ENCODE measurements at places on chromosomes 11 and 22.

GRCh38 chr11:8335683-8336082 is 72.0 kb upstream of the LMO1 start:
- no peak for DNase-seq

DNA sequence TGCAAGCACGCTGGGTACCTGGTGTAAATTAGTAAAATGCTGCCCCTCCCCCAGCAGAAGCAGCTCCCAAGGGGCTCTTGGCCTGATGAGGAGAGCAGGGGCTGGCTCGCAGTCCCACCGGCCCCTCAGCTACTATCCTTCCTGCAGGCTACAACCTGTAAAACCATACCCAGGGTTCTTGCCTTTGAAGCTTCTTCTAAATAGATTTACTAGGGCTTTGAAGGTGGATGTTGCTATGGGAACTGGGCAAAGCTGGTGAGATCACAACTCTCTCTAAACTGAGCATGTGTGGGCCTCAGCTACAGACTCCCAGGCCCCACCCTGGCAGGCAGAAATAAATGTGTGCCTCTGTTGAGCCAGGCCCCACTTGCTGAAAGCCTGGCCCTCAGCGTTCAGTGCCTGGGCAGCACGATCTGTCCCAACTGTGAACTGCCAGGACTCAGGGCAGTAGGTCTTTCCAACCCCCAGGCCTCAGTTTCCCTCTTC is 18.5 kb downstream of the CD5 start:
- DNase-seq = no peak

GRCh38 chr11:44286911-44287310 is 23.0 kb downstream of the ALX4 start:
- no peak for DNase-seq

DNA sequence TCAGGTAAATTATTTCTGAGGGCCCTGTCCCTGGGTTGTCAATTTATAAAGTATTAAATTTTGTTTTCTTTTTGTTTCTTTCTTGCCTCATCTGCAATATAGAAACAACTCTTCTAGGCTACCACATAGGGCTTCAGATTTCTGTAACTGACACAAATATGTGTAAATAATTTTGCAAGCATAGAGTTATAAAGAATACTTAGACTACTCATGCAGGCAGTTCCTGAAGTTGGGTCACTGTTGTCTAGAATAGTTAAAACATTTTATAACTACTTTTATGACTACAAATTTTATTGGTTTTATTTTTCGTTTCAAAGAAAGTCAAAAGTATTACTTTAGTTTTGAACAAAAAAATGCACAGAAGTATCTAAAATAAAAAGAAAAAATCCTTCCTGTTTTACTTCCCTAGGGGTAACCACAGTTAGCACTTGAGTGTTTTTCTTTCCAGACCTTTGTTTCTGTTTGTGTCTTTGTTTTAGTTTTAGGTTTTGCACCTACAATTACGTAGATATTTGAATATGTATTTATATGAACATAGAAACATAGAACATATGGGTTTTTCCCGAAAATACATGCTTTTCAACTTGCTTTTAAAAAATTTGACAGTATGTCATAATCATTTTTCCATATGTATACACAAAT is 12.4 kb upstream of the TMEM123 start:
- DNase-seq = no peak

DNA sequence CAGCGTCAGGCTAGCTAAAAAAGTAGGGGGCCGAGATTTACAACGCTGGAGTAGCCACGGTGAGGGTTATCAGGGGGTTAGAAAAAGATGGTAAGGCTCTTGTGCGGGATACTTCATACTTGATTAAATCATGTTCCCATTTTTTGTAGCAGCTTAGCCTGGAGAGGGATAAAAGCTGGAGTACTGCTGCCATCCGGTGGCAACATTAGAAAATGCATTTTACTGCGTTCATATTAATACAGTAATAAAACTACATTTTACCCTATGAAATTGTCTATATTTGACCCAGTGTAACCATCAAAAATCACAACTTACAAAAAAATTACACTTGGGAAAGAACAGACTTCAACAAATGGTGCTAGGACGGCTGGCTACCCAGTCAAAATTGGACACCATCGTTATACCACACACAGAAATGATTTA is 17.3 kb downstream of the RPUSD4 start:
- DNase-seq = no peak

DNA sequence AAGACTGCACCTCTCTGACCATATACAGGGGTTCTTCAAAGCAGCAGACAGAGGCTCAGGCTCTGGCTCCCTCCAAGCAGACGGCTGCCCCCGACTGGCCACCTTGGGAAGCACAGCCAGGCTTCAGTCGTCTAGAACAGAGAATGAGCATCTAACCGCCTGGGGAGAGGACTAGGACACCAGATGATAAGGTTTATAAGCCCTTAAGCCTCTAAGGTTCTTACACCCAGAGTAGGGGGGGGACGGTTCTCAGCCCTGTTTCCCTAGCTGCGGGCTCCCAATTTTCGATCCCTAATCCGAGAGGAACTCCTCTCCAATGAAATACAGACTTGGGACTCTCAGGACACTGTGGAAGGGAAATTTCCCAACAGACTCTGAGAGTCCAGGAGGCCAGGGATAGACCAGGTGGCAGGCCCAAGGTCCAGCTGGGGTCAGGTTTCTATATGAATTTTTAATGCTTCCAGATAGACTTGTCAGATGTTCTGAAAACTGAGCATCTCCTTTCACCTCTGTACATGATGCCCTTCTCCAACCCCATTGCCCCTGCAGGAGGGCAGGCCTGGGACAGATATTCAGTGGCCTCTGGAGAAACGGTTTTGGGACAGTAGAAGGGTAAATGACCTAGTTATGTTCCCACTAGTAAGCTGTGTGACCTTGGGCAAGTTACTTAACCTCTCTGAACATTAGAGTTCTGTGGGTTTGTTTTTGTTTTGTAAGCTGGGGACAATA is 20.2 kb downstream of the RTN4RL2 start:
- DNase-seq = no peak

- no peak for DNase-seq
These were observed 2.8 kb upstream of the OR51M1 start for GRCh38 chr11:5380740-5381342.

DNA sequence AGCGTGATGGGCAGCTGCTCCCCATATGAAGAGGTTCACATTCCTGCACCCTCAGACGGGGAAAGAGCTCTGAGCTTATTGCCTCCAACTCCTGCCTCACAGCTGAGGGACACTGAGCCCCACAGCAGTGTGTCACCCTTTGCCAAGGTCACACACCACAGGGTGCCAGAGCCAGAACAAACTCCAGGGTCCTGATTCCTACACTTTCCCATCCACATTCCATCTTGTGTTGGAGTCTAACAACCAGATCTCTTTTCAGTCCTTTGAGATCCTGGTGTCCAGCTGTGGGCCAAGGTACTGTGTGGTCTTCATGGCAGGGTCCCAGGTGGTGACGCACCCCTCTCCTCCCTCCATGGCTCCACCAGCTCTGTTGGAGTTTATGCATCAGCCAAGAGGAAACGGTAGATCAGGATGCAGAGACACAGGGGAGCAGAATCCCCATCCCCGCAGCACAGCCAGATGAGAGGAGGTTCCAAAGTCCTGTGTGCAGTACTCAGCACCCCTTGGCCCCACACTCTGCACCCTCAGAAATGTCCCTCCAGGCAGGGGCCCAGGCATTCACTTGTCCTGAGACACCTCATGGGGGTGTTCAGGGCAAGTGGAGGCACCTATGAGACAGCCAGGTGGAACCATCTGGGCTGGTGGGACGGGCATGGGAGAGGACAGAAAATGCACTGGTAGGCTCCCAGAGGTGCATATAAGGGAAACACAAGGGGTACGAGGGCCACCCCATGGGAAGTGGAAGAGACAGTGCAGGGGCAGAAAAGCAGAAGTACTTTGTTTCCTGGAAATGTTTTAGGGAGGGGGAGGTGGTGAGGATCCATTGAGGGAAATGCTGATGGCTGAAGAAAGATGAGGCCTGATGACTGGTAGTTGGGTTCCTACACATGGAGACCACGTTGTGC is 32.6 kb upstream of the GNAZ start:
- no peak for DNase-seq

GRCh38 chr22:48961705-48962104 is 866.0 kb downstream of the BRD1 start:
- no peak for DNase-seq

GRCh38 chr11:133732109-133732674 is 113.1 kb downstream of the SPATA19 start:
- DNase-seq = no peak

- DNase-seq = no peak
These were observed 8.1 kb upstream of the RNF185 start for GRCh38 chr22:31151872-31152271.

GRCh38 chr11:69352715-69353319 is 58.9 kb downstream of the MYEOV start:
- no peak for DNase-seq

GRCh38 chr11:66207816-66208215 is 60.6 kb upstream of the RAB1B start:
- DNase-seq = no peak

DNA sequence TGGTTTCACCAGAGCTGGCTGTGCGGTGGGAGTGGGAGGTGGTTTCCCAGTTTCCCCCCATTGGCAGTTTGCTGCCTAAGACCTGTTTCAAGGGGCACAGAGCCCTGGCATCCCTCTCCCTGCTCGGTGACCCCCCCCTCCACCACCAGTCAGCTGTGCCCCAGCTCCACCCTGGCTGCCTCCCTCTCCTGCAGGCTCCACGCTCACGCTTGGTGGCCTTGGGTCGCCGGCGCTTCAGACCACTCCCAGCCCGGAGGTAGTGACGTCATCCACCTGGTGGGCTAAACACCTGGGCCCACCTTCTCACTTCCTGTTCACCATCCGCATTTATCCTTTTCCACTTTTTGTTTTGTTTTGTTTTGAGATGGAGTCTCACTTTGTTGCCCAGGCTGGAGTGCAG is 7.8 kb downstream of the GAL start:
- no peak for DNase-seq

DNA sequence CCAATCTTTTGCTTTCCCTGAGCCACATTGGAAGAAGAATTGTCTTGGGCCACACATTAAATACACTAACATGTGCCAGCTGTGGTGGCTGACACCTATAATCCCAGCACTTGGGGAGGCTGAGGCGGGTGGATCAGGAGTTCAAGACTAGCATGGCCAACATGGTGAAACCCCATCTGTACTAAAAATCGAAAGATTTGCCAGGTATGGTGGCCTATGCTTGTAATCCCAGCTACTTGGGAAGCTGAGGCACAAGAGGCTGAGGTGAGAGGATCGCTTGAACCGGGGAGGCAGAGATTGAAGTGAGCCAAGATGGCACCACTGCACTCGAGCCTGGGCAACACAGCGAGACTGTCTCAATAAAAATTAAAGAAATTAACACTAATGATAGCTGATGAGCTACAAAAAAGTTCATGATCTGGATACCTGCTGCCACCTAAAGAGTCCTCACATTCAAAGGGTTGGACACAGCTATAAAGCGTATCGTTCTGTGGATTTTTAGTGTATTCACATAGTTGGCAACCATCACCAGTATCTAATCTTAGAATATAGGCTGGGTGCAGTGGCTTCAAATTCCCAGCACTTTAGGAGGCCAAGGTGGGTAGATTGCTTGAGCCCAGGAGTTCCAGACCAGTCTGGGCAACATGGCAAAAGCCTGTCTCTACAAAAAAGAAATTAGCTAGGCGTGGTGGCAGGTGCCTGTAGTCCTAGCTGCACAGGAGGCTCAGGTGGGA is 3.4 kb upstream of the LDHC start:
- no peak for DNase-seq

DNA sequence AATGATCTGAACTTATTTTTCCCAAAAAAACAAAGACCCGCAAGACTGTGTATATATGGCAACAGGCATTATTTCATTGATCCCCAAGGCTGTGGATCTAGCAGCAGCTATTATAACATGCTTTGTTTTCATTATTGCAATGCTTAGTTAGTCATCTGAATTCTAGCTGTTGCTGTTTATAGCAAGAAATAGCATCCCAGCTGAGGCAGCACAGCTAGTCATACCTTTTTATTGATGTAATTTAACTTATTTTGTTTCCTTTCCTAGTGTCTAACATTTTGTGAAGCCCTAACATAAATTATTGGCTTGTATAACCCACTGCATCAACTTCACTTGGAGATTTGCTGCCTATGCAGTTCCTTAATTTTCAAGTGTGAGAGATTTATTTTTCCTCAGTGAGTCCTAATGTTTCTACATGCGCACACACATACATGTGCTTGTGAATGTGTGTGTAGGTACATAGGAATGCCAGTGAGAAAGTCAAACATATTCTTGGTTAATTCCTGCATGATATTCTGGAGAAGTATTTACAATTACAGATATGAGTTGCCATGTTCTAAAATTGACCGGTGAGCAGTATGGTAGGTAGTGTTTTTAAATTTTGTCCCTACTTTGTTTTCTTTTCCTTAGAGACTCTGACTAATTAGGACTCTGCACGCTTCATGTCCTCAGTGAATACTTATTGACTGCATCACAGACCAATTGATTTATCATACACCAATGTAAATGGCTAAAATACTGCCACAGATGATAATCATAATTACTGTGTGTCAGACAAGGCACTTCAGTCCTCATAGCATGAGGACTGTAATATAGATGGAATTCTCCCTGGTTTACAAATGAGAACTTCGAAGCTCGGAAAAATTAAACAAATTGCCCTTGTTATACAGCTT is 119.3 kb downstream of the WNT11 start:
- DNase-seq = no peak

- DNase-seq = no peak
These were observed 2.6 kb upstream of the APOL6 start for GRCh38 chr22:35645646-35646045.

GRCh38 chr11:134674974-134675373 is 262.9 kb upstream of the B3GAT1 start:
- DNase-seq = no peak

DNA sequence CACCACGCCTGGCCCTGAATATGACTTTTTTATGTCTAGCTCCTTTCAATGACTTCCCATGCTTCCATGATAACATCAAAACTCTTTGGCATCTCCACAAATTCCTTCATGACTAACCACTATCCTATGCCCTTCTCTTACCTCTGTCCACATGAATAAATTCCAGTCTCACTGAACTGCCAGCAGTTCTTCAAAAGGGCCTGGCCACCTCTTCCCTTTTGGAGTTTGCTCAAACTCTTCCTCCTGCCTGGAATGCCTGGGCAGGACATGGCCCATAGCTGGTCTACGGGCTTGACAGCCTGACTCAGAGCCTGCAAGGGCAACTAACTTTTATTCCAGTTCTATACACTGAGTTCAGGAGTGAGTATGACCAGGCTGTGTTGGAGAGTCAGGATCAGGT is 41.8 kb upstream of the ZBTB16 start:
- DNase-seq = no peak

DNA sequence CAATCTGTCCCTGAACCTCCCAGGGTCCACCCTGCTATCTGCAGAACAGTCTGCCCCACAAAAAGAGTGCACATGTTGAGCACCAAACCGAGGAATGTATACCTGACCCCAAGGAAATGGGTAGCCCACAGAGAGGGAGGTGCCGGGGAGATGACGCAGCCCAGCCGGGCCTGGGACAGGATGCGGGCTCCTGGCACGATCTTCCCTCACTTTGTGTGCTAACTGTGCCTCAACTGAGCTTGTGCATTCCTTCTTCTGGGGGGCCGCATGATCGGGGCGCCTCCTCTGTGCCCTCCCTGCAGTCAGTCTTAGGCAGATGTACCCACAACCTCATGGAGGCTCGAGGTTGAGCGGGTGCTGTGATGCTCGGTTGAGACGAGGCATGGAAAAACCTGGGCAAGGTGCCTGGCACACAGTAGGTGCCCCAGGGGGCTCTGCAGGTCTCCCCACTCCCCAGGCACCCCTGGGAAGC is 2.4 kb downstream of the GAS2L1 start:
- DNase-seq = no peak

- no peak for DNase-seq
These were observed 3.1 kb upstream of the ADORA2A start for GRCh38 chr22:24424001-24424900.

GRCh38 chr11:108501396-108501795 is 3.2 kb upstream of the POGLUT3 start:
- DNase-seq = no peak

- DNase-seq = no peak
These were observed 529.4 kb downstream of the TBC1D22A start for GRCh38 chr22:47291565-47292495.
